ENCODE measurements at places on chromosomes 6 and 20.

DNA sequence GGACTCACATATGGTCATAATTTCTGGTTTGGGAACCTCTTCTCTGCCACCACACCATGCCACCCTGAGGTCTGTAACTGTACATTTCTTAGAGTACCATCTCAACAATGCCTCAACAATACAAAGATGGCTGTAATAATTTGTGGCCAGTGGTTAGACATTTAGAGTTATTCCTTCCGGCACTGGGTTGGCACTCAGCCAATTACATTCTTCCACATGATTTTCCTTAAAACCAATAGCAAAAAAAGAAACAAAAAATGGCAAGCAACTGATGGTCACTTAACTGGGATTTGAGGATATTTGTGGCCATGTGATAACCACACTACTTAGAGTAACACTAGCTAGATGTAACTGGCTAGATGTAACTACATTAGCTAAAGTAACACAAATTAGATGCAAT lies 79.9 kb downstream of the SEL1L2 start:
- no peak for DNase-seq
- no peaks in the 10 kb centered on the region for H3K36me3 ChIP-seq
- no peak overlapping the region for H3K27ac ChIP-seq
- no peaks in the 10 kb centered on the region for H3K4me1 ChIP-seq
- no peak overlapping the region for H3K4me3 ChIP-seq

DNA sequence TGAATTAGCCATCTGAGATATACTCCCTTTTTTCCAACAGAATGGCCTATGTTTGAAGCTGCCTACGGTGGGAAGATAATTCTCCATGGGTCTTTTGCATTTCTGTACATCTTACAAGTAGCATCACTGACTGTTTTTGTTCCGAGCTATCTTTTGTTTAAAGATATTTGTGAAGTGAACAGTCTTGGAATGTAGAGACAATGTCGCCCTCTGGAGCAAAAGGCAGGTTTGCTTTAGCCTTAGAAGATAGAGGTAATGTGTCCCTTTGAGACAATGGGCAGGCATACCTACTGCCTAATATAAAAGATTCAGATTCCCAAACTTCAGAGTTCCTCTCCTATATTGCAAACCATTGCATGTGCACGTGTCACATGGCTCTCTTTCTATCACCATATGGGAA lies 347.8 kb upstream of the CNR1 start:
- no peak overlapping the region for H3K4me3 ChIP-seq
- no peaks in the 10 kb centered on the region for H3K4me1 ChIP-seq
- DNase-seq: no peak
- no peaks in the 10 kb centered on the region for H3K27me3 ChIP-seq
- H3K36me3 ChIP-seq: no peaks in the 10 kb centered on the region

DNA sequence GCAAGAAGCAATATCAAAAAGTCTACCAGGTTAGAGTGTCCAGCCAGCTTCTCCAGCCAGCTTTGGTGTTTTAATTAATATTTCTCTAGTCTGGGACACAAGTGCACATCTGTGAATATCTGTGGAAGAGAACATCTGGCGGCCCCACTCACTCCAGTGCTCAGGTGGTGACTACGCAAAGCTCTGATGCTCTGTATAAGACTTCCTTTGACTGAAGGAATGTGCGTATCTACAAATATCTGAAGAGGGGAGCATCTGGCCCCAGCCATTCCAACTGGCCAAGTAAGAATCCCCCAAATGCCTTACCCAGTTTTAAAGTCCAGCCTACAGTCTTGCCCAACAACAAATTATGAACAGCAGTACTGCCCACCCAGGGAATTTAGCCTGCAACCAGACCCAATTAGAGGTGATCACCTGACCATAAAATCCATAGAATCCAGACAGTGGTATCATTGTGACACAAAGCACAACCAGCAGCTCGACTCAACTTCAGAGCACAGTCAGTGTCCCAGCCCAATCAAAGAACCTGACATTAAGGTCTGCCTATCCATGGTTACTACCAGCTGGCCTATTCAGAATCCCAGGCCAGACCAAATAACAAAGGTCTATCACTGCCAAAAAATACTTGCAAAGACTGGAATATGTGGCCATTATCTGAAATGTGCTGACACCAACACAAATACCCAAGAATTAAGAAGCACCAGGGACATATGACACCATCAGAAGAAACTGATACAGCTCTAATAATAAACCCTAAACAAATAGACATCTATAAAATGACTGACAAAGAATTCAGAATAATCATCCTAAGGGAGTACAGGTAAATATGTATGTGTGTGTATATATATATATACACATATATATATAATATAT lies 76.1 kb upstream of the MANEA start:
- H3K27me3 ChIP-seq: no peaks in the 10 kb centered on the region
- H3K4me1 ChIP-seq: no peaks in the 10 kb centered on the region
- no peak overlapping the region for H3K4me3 ChIP-seq

DNA sequence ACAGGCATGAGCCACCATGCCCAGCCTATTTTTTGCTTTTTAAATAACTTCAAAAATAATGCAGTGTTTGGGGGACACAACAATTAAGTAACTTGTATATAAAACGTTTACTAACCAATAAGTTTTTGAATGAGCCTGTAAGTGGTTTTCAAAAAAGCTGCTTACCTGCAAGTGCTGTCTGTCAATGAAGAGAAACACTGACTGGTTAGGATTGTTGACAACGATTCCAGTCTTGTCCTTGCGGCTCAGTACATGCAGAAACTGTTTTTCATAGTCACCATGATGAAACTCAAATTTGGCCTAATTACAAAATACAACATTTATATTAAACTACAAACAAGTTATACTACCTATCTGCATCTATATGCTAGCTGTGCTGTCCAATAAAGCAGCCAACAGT lies 10.3 kb downstream of the C6orf62 start:
- no peak for DNase-seq
- H3K27ac ChIP-seq: no peak overlapping the region
- peaks cover 98% of the 10 kb centered on the region for H3K36me3 ChIP-seq
- no peak overlapping the region for H3K4me3 ChIP-seq
- no peaks in the 10 kb centered on the region for H3K4me1 ChIP-seq
- no peaks in the 10 kb centered on the region for H3K27me3 ChIP-seq

DNA sequence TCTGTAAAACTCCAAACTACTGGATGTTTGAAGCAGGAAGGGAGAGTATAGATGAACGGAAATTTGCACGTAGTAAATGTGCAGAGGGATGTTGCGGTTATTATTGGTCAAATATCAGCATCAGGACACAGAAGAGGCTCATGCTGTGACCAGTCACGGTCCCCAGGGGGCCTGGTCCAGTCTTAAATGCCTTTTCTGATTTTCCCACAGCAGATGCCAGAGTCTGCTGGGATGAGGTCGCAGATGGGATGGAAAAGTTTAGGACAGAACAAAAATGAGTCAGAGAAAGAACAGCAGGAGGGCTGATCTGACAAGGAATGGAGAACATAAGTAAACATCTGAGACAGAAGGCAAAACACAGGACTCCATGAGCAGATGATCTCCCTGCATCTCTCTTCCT lies 11.7 kb upstream of the SIRPG start:
- no peak overlapping the region for H3K27ac ChIP-seq
- H3K4me3 ChIP-seq: no peak overlapping the region
- peak; percentile 4 for DNase-seq
- no peaks in the 10 kb centered on the region for H3K36me3 ChIP-seq
- H3K4me1 ChIP-seq: no peaks in the 10 kb centered on the region
- no peaks in the 10 kb centered on the region for H3K27me3 ChIP-seq

DNA sequence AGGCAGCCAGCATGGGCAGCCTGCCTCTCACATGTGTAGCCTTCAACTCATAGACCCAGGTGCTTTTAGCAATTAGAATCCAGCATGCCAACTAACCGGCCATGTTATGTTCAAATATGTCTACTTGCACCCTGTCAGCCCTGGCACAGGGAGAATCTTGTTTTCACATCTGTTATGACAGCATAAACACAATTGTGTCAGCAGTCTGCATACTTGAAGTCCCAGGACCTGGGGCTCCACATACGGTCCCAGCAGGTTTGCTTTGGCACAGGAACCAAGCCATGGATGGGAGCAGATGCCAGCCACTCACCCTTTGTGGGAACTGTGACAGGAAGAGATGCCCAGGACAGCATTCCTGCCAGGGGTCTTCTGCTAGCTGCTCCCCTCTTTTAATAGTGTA lies 67.2 kb upstream of the SYNDIG1 start:
- H3K36me3 ChIP-seq: no peaks in the 10 kb centered on the region
- H3K27ac ChIP-seq: no peak overlapping the region

DNA sequence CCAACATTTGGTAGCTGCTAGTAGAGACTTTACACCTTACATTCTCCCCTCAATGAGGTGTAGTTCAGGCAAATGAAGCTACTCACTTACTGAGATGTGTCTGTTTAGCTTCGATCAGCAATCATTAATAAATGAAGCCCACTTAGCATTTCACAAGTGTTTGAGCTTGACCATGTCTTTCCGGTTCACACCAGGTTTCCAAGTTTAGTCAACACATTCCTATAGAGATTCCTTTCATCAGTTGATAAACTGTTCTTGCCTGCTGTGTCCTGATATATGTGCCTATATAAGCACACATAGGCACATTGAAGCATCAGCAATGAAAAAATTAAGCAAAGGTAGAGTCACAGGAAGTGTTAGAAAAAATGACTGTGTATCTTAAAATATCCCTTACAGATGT lies 150.0 kb downstream of the BTBD3 start:
- DNase-seq: peak; percentile 39
- H3K4me3 ChIP-seq: no peak overlapping the region
- peaks cover 8% of the 10 kb centered on the region for H3K4me1 ChIP-seq
- H3K36me3 ChIP-seq: no peaks in the 10 kb centered on the region
- no peak overlapping the region for H3K27ac ChIP-seq
- H3K27me3 ChIP-seq: no peaks in the 10 kb centered on the region

- H3K27me3 ChIP-seq: no peaks in the 10 kb centered on the region
Measured at GRCh38 chr6:41976794-41977484, 35.3 kb upstream of the CCND3 start.

DNA sequence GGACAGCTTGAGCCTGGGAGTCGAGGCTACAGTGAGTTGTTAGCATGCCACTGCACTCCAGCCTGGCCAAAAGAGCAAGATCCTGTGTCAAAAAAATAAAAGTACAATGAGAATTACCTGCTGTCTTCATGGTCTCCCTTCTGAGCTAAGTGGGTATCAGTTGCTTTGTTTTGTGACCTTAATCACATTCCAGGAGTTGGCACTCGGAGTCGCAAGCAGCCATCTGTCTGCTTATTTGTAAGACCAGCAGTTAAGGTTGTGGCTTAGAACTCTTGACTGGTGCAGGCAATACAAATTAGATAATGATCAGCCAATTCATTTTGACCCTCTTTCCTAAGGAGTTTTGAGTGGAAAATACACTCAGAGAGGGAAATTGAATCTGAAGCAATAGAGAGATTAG lies 114.0 kb downstream of the MYO6 start:
- H3K4me1 ChIP-seq: no peaks in the 10 kb centered on the region
- H3K36me3 ChIP-seq: no peaks in the 10 kb centered on the region
- DNase-seq: no peak
- H3K27ac ChIP-seq: no peak overlapping the region

DNA sequence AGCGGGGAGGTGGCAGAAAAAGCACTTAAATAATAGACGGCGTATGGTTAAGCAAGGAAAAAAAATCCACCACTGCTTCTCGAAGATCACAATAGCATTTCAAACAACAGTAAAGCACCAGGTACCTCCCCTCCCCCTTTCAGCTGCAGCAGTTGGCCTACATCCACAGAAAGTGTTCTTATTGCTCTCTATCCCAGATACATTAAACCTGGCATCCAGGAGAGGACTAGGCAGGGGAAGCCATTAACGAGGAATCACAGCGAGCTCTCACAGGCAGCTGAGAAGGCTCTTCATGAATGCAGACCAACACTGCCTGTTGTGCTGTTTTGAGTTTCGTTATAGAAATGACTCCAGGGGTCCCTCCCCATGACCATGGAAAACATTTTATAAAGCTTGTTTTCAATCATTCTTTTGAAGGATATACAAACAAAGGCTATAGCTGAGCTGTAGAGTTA lies 11.8 kb downstream of the FYN start:
- no peaks in the 10 kb centered on the region for H3K27me3 ChIP-seq
- no peak for DNase-seq
- no peak overlapping the region for H3K27ac ChIP-seq
- H3K36me3 ChIP-seq: no peaks in the 10 kb centered on the region
- H3K4me3 ChIP-seq: no peak overlapping the region

GRCh38 chr6:101085327-101085726 lies 204.2 kb upstream of the ASCC3 start:
- H3K36me3 ChIP-seq: no peaks in the 10 kb centered on the region
- no peaks in the 10 kb centered on the region for H3K27me3 ChIP-seq
- H3K4me3 ChIP-seq: no peak overlapping the region
- H3K4me1 ChIP-seq: peaks cover 59% of the 10 kb centered on the region
- no peak for DNase-seq
- no peak overlapping the region for H3K27ac ChIP-seq

DNA sequence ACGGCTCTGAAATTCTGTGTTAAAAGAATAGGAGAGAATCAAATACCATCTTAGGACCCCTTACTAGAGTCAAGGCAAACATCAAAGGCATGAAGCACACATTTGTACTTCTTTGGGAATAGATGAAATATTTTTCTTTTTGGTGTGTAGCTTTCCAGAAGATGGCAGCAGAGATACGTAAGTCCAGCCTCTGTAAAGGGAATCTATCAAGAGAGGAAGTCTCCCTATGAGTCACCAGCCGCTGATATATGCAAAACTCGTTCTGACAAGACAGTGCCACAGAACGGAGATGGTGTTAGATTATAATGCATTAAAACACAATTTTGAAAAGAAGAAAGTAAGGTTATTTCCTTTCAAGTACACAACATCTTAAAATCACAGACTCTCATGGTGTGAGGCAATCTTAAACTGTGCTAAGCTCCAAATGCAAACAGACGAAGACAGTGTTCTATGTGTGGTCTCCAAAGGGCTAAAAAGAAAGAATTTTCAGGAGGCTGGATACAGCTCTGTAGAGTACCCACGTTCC lies 120.0 kb upstream of the AGPAT4 start:
- no peak overlapping the region for H3K27ac ChIP-seq
- H3K36me3 ChIP-seq: no peaks in the 10 kb centered on the region
- no peaks in the 10 kb centered on the region for H3K27me3 ChIP-seq
- DNase-seq: peak; percentile 86

DNA sequence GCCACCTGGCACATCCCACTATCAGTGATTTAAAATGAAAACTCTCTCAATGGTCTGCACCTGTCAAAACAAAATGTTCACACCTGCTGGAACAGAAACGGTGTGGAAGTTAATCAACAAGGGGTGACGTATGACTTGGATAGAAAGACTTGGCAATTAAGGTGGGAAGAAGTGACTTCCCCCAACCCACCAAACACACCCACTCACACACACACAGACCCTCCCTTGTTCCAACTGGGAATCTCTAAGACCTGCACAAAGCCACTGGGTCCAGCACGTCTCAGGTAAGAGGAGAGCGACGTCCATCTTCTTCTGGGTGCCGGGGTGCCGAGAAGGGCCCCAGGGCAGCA lies 25.1 kb upstream of the TCFL5 start:
- H3K4me3 ChIP-seq: no peak overlapping the region
- no peaks in the 10 kb centered on the region for H3K27me3 ChIP-seq
- H3K36me3 ChIP-seq: peaks cover 49% of the 10 kb centered on the region
- no peak for DNase-seq

- peaks cover 9% of the 10 kb centered on the region for H3K27me3 ChIP-seq
- DNase-seq: no peak
- H3K27ac ChIP-seq: no peak overlapping the region
Measured at GRCh38 chr6:105803442-105803841, 282.7 kb upstream of the PRDM1 start.
